ENCODE measurements at places on chromosomes 7 and 10.

DNA sequence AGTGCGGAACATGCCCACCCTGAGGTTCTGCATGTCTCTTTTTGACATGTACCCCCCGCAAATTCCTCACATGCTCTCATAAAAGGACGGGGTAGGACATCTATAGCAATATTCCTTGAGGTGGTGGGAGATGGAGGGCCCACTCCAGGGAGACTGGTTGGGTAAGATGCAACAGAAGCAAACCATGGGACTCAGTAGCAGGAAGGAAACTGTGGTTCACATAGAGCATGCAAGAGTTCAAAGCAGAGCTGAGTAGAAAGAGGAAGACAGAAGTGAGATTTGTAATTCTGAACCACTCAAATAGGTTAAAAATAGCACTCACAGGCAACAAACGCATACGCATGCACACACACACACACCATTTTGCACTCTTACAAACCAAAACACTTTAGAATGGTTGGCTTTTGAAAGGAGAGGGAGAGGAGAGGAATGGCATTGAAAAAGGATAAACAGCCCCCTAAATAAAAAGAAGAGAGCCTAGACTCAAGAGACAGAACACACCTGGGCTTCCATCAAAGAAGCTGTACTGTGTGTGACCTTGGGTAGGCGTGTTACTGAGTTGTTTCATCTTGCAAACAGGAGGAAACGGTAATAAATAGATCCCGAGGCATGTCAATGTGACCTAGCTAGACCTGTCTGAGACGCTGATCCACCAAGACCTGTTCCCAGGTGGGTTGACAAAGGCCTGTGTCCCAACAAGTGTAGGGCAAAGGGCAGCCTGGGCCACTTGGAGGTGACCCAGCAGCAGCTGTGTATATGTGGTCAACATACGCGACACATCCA, 77.6 kb upstream of the LRRC4 start:
- no peak for DNase-seq

DNA sequence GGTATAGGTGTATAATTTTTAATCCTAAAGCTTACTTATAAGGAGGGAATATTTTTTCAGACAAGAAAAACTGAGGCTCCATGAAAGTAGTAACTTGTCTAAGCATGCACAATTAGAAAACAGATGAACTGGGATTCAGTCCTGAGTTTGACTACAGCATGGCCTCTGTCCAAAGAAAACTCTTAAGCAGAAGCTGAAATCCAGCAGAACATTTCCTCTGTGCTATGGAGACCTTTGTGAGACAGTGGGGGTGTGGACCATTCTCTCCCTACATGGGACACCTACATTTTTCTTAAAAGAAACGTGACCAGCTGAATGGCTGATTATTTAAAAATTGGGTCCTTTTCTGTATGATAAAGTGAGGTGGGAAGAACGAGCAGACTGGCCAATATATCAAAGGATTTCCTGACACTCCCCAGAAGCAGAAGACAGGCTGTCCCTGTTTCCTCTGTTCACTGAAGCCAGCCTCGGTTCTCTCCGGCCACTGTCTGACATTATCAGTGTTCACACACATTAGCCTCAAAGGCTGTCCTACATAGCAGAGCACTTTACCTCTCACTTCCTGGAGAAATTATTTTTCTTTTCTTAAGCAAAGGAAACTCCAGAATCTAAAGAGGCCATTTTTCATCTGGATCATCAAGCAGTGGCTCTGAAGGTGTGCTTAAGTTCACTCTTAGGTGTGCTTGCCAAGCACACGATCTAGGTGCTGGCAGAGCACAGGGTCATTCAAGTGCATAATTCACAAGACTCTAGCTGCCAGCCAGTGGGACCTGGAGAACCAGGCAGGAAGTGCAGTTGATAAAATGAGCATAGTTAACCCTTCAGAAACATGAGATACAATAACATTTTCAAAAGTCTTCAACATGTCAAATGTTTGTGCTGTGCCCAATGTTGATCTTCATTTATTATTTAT, 40.4 kb upstream of the KIAA1217 start:
- DNase-seq, result no peak

GRCh38 chr10:77160679-77161078, 476.9 kb downstream of the KCNMA1 start:
- DNase-seq, result no peak

DNA sequence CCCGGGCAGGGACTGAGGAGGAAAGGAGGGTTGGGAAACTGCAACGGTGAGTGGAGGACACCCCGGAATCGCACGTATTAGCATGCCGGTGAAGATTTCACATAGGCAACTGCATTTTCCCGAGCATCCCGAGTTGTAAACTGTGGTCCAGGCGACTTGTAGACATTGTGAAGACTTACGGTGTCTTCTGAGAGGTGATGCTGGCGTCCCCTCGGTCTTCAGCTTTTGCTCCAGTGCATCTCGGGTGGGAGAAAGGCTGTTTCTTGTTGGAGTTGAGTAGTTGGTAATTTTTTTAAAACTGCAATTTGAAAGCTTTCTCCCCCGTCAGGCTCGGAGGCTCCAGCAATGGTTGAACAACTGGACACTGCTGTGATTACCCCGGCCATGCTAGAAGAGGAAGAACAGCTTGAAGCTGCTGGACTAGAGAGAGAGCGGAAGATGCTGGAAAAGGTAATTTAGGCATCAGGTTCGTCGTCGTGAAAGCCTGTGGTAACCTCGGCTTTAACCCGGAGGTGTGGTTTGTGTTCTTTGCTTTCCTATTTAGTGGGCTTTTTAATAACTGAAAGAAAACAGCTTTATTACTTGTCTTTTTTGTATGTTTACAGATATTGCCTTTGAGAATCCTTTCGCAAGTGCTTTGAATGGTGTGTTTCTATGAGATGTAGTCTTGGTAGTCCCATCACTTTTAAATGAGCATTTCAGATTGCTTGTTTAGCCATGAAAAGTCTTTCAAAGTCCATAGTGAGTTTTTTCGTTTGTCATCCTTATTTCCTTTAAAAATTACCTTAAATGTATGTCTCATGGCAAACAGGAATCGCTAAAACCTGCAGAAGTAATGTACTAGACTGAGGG, 687 bp downstream of the HELLS start:
- no peak for DNase-seq

DNA sequence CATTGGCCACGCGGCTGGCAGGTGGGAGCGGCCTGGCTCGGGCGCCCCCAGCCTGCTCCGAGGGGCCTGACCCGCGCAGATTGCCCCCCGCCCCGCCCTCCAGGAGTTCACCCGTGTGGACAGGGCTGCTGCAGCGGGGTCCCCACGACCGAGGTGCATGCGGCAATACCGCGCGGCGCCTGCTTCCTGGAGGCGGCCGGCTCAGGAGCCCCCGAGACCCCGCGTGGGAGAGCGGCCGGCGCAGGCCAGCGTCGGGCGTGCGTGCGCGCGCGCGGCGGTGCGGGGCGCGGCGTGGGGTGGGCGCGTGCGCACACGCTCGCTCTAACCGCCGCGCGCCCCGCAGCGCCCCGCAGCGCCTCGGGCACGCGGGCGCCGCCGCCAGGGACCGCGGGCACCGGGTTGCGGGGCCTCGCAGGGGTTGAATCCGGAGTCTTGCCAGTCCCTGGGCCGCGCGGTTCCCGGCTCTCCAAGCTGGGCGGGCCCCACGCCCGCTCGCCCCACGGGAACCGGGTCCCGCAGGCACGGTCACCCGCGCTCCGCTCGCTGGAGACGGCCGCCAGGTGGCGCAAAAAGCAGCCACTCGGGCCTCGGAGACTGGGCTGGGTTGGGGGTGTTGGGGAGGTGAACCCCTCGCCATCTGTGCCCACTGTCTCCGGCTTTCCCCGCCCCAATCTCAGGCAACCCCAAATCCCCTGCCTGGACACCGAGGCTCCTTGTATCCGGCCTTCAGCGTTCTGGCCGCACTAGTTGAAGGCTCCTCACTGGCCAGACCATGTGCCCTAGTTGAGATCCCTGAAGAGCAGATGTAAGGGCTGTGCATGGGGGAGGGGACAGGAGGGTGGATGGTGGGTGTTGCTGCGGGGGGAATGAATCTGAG, 1.3 kb upstream of the ACHE start:
- DNase-seq, result no peak

- DNase-seq, result no peak
Measured at GRCh38 chr10:93463723-93464476, 18.2 kb downstream of the MYOF start.

DNA sequence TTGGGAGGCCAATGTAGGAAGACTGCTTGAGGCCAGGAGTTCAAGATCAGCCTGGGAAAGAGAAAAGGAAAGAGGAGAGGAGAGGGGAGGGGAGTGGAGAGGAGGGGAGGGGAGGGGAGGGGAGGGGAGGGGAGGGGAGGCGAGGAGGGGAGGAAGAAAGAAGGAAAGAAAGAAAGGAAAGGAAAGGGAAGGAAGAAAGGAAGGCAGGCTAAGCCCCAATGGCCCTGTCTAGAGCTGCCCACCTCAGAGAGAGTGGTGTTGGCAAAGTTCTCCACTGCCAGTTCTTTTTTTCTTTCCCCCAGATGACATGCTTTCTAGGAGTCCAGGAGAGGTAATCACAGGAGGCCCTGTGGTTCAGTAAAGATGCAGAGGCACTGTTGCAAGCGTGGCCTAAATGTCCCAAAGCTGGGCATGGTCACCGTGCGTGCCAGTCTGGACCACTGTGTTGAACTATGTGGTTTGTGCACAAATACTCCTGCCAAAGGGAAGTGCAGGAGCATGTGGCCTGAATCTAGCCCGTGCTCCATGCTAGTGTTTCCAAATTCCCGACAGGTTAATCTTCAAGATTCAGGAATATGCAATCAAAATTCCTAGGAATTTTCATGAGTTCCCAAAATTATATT, 39.7 kb downstream of the ODAD2 start:
- DNase-seq, result no peak

DNA sequence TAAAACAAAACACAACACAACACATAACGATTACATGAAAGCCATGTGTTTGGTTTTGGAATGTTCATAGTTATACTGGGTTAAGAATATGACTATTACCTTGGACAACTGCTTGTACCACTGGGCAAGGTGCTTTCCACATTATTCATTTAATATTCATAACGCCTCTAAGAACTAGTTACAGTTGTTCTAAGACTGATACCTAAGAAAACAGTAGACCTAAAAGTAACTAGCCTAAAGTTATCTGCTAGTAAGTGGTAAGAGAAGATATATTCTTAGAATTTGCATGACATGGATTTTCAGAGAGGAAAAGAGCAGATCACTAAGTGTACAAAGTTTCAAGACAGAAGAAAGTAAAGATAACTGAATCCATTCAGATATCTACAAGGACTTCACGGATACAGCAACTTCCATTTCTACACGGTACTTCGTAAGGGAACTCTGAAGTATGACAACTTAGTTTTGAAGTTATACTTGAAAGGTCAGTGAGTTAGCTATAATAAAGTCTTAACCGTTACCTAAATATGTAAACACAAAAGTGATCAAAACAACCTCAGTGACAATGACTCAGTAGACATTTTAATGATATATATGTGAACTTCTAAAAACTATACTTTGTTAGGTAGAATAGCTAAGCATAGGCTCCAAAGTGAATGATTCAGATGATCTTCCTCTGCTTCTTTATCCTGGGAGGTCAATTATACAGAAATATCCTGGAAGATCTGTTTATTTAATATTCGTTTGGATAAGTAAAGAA, 65.1 kb downstream of the MINDY3 start:
- no peak for DNase-seq

DNA sequence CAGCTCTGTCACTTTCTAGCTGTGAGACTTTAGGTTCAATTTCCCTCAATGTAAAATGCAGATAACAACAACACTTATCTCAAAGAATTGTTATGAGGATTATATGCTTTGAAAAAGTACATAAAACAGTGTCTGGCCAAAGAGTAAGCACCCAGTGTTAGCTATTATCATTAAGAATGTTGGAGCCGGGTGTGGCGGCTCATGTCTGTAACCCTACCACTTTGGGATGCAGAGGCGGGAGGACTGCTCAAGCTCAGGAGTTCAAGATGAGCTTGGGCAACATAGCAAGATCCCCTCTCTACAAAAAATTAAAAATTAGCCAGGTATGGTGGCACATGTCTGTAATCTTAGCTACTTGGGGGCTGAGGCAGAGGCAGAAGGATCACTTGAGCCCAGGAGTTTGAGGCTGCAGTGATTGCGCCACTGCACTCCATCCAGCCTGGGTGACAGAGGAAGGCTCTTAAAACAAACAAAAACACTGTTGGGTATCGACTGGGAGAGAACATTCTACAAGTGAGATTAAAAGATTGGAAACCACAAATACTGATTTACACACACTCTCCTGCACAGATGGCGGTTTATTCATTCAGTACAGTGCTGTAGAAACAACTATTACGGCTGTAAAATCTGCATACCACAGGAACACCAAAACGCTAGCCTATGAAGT, 107.3 kb downstream of the PROSER2 start:
- DNase-seq, result no peak

- no peak for DNase-seq
Measured at GRCh38 chr7:100433276-100433591, 3.1 kb downstream of the PPP1R35 start.

DNA sequence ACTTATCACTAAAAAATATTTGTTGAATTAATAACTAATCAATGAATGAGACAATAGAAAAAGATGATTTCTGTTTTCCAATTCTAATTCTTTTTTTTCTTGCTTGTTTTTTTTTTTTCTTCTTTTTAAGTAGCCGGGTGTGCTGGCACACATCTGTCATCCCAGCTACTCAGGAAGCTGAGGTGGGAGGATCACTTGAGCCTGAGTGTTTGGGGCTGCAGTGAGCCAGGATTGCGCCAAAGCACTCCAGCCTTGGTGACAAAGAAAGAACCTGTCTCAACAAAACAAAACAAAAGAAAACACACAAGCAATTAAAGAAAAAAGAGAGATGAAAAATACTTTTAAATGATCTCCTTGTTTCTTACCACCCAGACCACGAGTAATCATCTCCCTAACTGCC, 1109.3 kb downstream of the REEP3 start:
- no peak for DNase-seq

DNA sequence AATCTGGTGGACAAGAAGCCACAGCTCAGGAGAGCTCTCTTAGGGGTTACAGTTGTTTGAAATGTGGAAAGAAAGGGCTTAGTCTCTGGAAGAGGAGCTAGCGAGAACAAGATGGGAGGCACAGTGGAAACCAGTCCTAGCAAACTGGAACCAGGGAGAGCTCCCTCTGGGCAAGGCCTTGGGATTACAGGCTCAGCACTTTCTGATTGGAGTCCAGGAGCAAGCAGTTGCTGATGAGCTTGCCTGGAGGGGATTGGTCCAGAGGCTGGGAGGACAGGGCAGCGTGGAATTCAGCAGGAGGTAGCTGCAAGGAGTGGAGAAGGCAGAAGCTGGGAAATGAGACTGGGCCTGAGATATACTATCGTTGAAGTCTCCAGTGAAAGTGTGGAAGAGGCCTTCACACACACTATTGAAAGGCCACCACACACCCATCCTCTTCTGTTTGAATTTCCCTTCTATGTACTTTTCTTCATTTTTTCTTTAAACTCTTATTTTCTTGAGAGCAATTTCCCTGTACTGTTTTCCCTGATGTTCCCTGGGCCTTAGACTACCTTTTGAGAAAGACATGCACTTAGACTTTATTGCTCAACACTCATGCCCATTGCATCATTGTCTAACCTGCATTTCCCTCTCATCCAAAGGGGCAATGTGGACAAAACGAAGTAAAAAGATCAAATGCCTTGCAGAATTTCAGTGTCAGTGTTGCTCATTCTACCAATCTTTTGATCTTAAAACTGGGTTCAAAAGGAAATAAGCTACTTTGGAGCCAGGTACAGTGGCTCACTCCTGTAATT, 57.8 kb upstream of the LANCL2 start:
- DNase-seq, result no peak

Data from brain pericyte (primary cell).